ENCODE measurements at places on chromosomes 6 and 20. TPM values are rescaled to one million over a fixed set of nuclear protein-coding genes. Genes with fewer than 3 reads are reported as not detected.
A peak's percentile ranks its signal among the peaks of the same experiment; 100 is the strongest.

Gene BEND6
- 0.95 TPM for total RNA-seq

Gene HMGCLL1
- 0.83 TPM for total RNA-seq

Gene BANF2
- total RNA-seq: not detected

Gene SFTA2
- 149 TPM for total RNA-seq

Gene PREX1
- total RNA-seq: 29.8 TPM

DNA sequence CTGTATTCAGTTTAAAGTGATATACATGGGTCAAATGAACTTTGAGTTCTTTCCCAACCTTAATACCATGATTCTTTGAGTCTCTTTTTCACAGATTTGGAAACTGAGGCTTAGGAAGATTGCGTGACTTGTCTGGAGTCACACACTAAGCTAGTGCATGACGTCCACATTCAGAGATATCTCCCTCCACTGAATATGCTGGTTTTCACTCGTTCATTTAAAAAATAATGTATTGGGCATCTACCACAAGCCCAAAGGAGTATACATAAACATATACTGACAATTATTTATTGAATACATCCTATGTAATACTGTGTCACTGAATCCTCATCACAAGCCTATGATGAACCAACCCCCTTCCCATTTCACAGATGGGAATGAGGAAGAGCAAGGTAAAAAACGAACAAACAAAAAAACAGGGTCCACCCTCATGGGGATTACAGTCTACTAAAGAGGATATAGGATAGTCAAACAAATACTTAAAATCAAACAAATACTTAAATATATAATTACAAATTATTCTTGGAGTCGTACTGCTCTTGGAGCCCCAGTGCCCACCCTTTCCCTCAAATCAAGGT is 611 bp upstream of the TM9SF4 start:
- DNase-seq: no peak

DNA sequence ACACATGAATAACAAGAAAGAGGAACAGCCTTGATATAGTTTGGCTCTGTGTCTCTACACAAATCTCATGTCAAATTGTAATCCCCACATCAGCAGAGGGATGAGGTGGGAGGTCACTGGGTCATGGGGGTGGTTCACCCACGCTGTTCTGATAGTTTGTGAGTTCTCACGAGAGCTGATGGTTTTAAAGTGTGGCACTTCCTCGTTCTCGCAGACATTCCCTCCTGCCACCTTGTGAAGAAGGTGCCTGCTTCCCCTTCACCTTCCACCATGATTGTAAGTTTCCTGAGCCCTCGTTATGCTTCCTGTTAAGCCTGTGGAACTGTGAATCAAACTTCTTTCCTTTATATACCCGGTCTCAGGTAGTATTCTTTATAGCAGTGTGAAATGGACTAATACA is 13.1 kb downstream of the SRPK1 start:
- DNase-seq: no peak

- no peak for DNase-seq
These were observed 398.6 kb downstream of the KHDRBS2 start for GRCh38 chr6:61887423-61887822.

- no peak for DNase-seq
These were observed 31.4 kb downstream of the DTNBP1 start for GRCh38 chr6:15631432-15631831.

GRCh38 chr20:59456342-59457279 is 147.7 kb upstream of the PHACTR3 start:
- no peak for DNase-seq

GRCh38 chr6:168968228-168968627 is 285.4 kb downstream of the THBS2 start:
- peak; percentile 25 for DNase-seq
